ENCODE measurements at places on chromosomes 2 and 18. TPM values are rescaled to one million over a fixed set of nuclear protein-coding genes. Genes with fewer than 3 reads are reported as not detected.

Gene AGFG1
- 78.4 TPM for total RNA-seq

Gene AGXT
- total RNA-seq, result under 0.01 TPM

Gene RAB11FIP5
- total RNA-seq, result 26.5 TPM

Gene PMS1
- 21.0 TPM for total RNA-seq

Gene PTPRN
- 0.33 TPM for total RNA-seq

Gene VAMP8
- 23.2 TPM for total RNA-seq

Gene C2orf72
- total RNA-seq, result 1.3 TPM

Gene HOXD10
- total RNA-seq, result not detected

- DNase-seq, result no peak
Observed at GRCh38 chr2:126635281-126635680, 20.7 kb upstream of the GYPC start.

- peak; percentile 42 for DNase-seq
Observed at GRCh38 chr2:240429341-240429871, 6.1 kb upstream of the GPC1 start.

DNA sequence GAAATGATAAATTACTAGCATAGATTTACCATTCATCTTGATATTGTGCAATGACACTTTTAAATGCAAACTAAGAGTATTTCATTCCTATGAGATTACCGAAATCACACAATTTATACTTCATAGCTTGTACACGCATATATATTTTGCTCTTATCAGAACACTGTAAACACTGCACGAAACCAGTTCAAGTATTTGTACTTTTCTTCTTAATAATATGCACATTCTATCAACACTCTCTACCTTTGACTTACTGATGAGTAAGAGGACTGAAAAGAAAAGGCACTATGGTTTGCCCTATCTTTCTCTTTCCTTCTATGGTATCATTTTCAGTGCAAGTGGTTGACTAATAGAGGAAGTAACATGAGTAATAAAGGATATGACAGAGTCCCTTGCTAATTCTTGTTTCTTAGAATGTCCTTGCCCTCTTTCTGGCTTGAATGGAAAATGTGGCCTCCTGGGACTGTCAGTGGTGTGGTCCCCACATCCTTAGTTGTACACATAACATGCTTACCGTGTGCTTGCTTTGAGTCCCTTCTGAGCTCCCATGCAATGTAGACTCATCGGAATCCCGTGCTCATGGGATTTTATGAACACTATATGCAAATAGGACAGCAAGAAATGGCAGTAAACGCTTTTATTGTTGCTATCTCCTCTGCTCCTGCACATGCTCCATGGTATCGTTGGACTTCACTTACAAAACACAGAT lies 363.5 kb upstream of the TNP1 start:
- DNase-seq, result no peak

DNA sequence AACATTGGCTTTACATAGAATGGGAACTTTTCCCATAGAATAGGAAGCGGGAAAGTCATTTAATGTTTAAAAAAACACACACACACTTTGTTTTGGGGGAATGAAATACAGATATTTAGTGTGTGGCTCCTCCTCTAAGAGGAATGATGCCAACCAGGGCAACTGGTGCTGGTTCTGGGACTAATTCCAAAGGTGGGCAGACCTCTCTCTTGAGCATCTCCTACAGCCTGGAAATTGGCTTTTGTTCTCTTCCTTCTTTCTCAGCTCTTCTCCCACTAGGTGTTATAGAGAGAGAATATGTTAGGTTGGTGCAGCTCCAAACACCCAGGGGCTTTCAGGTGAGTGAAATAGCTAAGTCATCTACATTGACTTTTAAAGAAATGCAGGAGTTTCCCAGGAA lies 190.1 kb downstream of the RAD51AP2 start:
- DNase-seq, result no peak

GRCh38 chr2:59288771-59289170 lies 1047.6 kb upstream of the FANCL start:
- DNase-seq, result no peak

DNA sequence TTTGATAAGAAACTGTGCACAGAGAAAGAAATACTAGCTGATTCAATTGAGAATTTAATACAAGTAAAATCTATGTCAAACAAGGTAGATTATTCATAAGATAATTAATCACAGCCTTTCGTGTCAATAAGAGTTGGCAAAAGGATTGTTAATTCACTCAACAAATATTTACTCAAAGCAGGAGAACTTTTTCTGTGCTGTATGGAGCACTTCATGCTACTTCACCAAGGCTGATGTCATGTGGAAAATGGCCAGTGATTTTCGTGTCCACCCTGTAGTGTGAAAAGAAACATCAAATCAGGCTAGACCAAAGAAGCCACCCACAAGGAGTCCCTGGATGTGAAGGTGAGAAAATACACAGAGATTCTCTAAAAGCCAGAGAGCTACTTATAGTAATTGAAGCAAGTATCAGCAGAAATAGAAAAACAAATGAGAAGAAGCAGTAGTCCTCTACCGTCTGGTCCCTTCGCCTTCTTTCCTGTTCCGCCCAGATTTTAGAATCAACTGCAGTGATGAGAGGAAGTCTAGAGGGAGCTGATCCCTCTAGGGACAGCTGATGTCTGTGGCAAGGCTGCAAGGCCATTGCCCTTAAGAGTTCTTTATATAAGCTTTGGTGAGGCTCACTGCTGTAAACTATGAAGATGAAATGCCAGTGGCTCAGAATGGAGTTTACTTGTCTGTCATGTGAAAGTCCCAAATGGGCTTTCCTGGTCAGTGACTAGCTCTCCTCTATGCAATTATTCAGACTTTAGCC lies 201.3 kb upstream of the APCDD1 start:
- DNase-seq, result no peak

DNA sequence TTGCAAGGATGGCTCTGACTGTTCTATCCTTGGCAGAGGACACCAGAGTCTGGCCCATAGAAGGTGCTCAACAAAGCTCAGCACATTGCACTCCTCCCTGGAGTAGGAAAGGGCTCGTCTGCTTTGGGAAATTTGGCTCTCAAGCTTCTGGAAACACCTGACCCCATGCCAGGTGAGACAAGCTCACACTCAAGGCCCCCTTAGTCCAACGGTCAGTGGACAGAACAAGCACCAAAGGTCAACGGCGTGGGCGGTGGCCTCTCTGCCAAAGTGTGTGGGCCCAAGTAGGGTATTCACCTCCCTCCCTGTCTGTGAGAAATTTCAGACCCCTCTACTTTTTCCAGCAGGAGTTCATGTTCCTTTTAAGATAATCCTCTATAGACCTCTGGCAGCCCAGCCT lies 2.0 kb upstream of the STEAP3 start:
- DNase-seq, result no peak

- DNase-seq, result no peak
Observed at GRCh38 chr18:8609659-8610458, 622 bp downstream of the RAB12 start.

DNA sequence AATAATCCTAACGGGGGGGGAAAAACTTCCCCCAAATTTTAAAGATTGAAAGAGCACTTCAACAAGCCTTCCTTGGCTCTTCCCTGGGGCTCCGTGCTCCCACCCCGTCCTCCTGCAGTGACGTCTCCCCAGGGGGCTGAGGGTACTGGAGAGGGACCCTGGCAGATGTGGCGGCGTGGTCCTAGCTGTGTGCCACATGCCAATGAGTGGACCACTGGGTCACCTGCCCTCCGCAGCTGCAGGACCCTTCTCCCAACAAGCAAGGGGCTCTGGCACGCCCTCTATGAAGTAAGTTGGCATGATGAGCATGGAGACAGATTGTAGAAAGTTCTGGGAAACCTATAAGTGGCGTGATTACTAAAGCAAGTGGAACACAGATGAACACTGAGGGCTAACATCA lies 46.7 kb downstream of the PXDN start:
- DNase-seq, result no peak

GRCh38 chr2:134107402-134107801 lies 146.5 kb upstream of the MGAT5 start:
- no peak for DNase-seq

- no peak for DNase-seq
Observed at GRCh38 chr2:1972948-1973347, 228.6 kb upstream of the PXDN start.

DNA sequence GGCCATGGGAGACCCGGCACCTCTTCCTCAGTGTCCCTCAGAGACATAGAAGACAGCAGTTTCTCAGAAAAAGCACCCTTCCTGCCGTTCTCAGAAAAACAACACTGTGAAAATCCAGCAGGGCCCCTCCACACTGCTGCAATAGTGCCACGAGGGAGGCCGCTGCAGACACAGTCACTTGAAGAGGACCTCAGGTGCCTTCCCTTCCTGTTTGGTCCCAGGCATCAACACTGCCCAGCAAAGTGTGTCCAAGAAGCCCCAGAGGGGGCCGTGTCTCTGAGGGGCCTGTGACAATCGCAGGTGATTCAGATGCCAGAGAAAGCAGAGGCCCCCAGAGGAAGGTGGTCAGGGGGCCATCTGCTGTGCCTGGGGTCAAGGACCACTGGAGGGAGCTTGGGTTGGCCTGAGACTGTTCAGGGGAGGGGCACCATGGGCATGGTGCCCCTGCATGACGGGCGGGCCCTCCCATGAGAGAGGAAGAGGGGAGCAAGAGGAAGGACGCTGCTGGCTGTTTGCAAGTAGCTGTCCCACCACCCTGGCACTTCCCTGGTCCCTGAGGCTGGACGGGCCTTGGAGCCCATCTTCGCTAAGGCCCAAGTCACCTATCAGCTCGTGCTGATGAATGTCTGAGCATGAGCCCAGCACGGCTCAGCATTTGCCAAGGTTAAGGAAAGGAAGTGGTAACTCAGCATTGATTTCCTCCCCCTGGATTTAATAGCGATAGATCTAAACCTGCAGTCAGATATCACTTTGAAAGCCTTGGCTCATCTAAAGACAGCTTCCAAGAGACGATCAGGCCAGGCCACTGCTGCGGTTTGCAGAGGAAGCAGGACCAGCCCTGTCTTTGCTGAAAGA lies 9.1 kb downstream of the TWIST2 start:
- DNase-seq, result no peak

DNA sequence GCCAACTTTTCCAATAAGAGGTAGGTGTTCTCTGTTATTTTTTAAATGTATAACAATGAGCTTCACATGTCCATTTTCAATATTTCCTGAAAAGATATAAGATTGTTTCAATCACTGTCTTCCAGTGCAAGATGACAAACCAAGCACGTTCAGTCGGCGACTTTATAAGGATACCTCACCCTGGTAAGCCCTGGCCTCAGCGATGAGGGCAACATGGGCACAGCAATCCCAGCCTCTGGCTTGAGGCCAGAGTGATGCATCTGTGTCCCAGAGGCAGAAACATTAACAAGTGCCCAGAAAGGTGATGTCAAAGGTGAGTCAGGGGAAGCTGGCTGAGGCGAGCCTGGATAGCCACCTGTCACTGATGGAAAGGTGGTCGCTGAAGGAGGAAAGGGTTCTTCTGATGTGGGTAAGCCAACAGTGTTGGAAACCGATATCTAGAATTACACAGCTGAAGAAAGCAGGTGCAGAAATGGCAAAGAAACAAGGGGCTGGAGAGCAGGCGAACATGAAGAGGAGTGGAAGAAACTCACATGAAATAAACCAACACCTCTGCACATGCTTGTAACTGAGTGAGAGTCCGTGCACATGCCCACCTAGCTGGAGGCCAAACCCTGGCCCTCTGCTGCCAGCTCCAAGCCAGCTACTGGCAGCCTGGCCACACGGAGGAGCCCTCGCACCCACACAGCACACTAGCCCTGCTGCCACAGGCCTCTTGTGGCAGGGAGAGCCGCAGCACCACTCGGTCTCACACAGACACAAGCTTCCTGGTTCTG lies 65.5 kb downstream of the FBXO15 start:
- no peak for DNase-seq

DNA sequence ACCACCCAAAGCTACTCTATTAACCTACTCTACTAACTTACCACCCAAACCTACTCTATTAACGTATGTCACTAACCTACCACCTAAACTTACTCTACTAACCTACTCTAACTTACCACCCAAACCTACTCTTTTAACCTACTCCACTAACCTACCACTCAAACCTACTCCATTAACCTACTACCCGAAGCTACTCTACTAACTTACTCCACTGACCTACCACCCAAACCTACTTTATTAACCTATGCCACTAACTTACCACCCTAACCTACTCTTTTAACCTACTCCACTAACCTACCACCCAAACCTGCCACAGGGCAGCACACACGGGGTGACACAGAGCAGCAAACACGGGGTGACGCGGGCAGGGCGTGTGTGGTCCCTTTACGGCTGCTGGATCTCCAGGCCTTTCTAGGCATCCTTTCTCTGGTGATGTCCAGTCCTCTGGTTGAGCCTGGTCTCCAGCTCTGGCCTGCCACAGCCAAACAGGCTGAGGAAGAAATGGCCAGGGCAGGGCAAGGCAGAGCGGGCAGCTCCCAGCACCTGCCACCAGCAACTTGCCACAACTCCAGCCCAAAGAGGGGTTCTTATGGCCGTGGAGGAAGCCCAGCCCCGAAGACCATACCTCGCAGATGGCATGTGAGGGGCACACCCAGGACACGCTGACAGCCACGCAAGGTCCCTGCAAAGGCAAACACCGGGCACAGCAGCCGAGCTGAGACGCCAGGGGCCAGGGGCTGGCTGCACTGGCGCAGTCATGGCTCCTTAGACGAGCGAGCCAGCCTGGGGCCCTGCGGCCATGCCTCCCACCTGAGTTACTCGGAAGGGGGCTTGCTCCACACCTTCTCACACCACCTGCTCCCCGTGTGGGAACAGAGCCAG lies 25.7 kb downstream of the PXDN start:
- DNase-seq, result no peak

- peak; percentile 80 for DNase-seq
Observed at GRCh38 chr2:20452551-20452950, 5.7 kb downstream of the RHOB start.

DNA sequence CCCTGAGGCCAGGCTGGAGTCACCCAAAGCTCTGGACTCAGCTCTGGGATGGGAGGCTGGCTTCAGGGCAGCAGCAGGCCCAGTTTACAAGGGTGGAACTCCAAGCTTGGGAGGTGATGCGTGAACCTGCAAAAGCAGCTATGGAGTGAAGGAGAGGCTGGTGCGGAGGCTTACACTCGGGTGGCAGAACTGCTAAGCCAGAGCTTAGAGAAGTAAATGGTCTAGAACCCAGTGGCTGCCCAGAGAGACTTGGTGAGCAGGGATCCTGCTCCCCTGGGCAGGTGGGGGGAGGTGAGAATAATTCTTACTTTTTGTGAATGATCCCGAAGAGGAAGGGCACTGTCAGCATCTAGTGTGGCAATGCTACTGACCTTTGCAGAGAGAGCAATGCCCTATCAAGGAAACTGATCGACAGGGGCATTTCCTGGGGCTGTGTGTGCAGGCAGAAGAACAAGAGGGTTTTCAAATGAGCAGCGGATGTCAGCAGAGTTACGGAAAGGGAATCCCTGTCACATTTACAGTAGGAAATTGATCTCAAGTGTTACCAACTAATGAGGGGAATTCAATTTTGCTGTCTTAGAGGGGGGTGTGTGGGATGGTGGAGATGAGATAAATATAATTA lies 80.4 kb downstream of the TGFA start:
- DNase-seq, result no peak

- DNase-seq, result no peak
Observed at GRCh38 chr18:28086670-28087552, 90.0 kb downstream of the CDH2 start.

GRCh38 chr2:98492441-98492840 lies 47.8 kb downstream of the INPP4A start:
- DNase-seq, result no peak

DNA sequence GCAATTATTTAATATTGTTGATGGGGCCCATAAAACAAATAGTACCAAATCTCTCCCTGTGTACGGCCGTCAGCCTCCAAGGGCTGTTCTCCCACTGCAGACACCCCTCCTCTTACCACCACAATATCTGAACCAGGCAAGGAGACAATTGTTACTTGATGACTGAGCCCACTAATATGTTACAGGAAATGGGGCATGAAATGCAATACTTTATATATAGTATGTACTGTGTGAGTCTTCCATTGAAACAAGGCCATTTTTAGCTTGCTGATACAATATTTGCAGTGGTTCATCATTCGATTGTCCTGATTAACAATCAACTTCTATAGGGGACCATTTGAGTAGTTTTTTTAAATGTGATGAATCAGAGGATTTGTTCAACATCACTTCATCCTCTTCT lies 307.3 kb downstream of the GBX2 start:
- no peak for DNase-seq

All from breast epithelium (tissue), 4 donors.